Small intestine (tissue), 16 donors: ENCODE measurements at places on chromosomes 3 and 15. TPM values are rescaled to one million over a fixed set of nuclear protein-coding genes. Genes with fewer than 3 reads are reported as not detected.

LYZL4 gene
- polyA plus RNA-seq, result not detected

- H3K27ac ChIP-seq, result peak overlapping the region; percentile 61
- no peaks in the 10 kb centered on the region for H3K27me3 ChIP-seq
- no peak overlapping the region for H3K4me3 ChIP-seq
- DNase-seq, result peak; percentile 41
- H3K4me1 ChIP-seq, result peaks cover 8% of the 10 kb centered on the region
These were observed 99.0 kb upstream of the LIPC start for GRCh38 chr15:58332676-58333400.

DNA sequence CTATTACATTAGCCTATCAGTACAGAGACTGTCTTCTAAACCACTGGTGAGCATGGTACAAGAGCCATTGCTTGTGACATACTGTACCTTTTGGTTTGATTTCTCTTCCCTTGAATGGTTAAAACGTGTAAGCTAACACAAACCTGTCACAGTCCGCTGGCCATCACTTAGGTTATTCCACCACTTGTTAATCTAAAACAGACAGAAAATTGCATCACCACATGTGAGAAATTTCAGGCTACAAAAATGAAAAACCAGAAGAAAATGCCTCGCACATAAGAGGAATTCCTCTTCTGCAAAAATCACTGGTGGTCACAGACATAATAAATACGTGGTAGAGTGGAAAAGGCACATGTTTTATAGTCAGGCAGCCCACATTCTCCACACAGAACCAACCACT lies 22.1 kb downstream of the PARL start:
- no peaks in the 10 kb centered on the region for H3K27me3 ChIP-seq
- H3K27ac ChIP-seq, result no peak overlapping the region
- H3K4me1 ChIP-seq, result no peaks in the 10 kb centered on the region
- no peak overlapping the region for H3K4me3 ChIP-seq

MAP1A gene
- polyA plus RNA-seq, result 4.2 TPM

- no peaks in the 10 kb centered on the region for H3K4me1 ChIP-seq
- H3K4me3 ChIP-seq, result no peak overlapping the region
- H3K36me3 ChIP-seq, result no peaks in the 10 kb centered on the region
- no peaks in the 10 kb centered on the region for H3K27me3 ChIP-seq
- DNase-seq, result no peak
These were observed 107.0 kb downstream of the GREM1 start for GRCh38 chr15:32824777-32825176.
